ENCODE measurements at places on chromosomes 5 and 9. TPM values are rescaled to one million over a fixed set of nuclear protein-coding genes. Genes with fewer than 3 reads are reported as not detected.

Gene TMEM174
- total RNA-seq, result not detected

Gene WDR38
- total RNA-seq, result not detected

Gene C7
- total RNA-seq, result not detected

Gene THBS4
- 5.0 TPM for total RNA-seq

Gene ORM2
- not detected for total RNA-seq

Measured in hair follicle dermal papilla cell (primary cell).